Ureter (tissue), 1 donor: ENCODE measurements at places on chromosomes 2 and 18.

- DNase-seq, result no peak
Observed at GRCh38 chr2:86441392-86441881, 266 bp downstream of the KDM3A start.

DNA sequence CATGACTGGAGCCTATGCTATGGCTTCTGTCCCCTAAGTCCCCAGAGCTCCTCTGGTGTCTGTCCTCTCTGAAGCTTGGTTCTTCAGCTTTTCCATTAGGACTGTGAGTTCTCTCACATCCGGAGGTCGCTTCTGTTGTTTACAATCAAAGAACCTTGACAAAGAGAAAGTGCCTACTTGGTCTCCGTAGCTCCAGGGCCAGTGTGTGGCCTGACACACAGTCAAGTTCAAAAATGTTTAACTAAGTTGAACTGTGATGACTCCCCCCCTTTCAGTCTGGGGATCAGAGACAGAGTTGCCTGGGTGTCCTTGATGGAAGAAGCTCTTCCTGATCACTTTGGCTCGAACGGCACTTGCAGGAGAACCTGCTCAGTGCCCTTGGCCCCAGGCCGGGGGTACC is 26.3 kb upstream of the YWHAQ start:
- DNase-seq, result no peak

DNA sequence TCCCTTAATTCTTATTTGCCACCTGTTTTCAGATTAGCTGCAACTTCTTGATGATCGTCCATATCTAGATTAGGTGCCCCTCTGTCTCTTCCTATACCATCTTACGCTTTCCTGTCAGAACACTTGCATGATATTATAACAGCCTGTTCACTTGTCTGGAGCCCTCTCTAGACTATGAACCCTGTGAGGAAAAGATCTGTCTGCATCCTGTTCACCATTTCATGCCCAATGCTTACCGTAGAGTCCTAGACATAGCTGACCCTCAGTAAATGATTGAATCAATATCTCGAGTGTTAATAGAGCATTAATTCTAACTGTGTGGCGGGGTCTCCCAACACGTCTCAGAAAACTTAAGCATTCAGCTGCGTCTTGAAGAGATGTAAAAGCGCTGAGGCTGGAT is 31.8 kb upstream of the TMEM17 start:
- no peak for DNase-seq

DNA sequence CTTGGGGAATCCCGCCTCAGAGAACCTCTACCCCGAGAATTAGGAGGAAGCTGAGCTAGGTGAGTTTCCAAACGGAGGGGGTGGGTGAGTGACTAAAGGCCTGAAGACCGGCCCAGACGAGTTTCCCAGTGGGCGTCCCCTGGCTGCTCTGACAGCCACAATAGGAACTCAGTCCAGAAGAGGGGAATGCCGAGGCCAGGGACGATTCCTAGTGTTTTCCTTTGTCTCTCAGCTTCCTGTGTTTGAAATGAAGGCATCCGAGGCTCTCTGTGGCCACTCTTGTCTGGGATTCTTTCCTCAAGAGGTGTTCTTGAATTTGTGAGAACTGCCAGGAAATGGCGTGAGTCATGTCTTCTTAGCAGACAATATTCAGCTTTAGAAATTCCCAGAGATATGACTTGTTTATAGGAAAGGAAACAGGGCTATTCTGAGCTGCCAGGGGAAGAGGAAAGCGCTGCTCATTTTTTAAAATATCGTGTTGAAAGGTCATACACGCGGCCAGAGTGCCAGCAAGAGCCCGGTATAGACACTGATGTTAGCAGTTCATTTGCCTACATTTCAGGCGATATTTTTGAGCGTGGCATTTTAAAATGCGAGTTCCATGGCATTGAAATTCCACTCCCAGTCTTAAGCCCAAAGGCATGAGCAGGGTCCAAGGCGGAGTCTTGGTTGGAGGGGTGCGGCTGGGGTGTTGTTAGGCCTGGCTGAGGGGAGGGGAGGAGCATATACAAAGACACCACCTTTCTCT is 169.1 kb upstream of the KLF7 start:
- peak; percentile 64 for DNase-seq

DNA sequence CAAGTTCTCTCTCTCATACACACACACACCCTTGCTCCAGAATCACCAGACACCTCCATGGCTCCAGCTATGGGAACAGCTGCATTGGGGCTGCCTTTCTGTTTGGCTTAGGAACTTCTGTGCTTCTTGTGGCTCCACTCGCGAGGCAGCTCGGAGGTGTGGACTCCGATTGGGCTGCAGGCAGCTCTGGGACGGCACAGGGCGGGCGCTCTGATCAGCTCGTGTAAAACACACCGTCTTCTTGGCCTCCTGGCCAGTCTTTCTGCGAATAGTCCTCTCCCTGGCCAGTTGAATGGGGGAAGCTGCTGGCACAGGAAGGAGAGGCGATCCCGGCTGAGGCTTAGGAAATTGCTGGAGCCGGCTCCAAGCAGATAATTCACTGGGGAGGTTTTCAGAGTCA is 22.4 kb downstream of the FOSL2 start:
- DNase-seq, result no peak

DNA sequence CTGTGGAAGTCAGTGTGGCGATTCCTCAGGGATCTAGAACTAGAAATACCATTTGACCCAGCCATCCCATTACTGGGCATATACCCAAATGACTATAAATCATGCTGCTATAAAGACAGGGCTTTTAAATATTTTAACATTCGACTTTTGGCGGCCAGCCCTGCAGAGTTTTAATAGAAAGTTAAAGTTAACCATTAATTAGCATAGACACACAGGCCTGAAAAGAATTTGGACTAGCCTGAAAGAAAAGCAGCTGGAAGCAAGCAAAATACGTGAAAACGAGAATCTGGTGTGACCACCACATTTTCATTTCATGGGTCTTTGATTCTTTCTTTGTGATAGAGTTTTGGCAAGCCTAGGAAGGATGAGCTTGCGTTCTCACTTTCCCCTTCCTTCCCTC is 184.0 kb downstream of the SCG2 start:
- DNase-seq, result peak; percentile 45

DNA sequence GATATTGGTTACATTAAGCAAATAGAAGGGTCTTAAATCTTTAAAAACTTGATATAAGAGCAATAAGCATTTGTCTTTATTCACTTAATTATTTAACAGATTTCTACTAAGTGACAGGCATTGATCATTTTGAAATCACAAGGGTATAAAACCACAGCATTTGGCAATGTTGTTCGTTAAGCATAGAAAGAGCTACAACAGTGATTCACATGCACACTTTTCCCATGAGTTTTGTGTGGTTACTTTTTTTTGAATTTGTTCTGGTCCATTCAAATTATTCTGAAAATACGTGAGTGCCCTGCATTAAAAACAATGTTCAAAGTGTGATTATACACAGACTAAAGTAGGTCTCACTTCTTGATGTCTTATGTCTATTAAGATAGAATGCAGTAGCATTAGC is 52.2 kb downstream of the LYPD6B start:
- DNase-seq, result no peak

DNA sequence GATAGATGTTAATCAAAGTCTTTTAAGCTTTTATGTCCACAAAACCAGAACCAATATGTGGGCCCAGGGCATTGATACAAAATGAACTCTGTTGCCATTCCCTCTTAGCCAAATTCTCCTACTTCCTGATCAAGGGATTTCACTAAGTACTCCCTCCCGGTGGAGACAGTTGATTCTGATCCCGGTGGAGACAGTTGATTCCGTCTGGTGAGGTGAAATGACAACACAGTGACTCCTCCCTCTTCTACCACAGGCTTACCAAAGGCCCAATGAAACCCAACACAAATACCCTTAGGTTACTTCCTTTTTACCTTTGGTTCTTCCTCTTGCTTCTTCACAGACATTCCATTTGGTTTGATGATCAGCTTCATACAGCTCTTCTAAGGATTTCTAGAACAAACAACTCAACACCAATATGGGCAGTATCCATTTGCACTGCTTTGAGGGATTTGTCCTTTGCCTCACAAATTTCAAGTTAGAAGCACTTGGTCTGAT is 153.8 kb downstream of the IKZF2 start:
- no peak for DNase-seq

DNA sequence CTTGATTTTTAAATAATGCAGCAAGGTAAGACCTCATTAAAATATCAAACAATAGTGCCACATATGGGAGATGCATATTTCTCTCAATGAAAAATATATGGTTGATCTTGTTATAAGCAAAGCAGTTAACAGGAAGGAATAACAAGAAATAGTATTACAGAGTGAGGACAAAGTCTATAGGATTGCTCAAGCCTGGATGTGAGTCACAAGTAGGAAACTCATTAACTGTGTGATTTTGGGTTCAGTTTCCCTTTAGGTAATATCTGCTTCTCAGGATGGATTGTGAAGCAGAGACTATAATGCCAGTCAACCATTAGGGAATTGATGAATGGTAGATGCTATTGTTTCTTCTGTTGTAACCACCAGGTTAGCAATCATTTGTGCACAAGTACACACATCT is 42.9 kb upstream of the SPHKAP start:
- no peak for DNase-seq

DNA sequence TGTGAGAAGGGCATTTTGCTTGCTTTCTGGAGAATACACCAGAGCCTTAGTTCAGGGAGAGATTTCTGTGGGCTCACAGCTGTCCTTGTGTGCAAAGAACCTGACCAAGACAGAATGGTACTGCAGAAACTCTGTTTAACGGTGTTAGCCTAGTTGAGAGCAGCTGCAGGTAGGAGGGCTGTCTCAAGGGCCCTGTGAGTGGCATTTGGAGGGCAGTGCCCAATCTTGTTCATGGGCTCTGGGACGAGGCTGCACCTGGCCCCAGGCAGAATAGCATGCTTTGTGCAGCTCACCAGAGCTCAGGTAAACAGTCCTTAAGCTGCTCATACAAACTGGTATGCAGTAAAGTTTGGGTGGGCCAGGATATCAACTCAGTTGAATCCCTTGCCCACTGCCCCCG is 16.9 kb upstream of the RGPD4 start:
- DNase-seq, result no peak

- DNase-seq, result no peak
Observed at GRCh38 chr2:58923869-58924268, 682.7 kb upstream of the FANCL start.

DNA sequence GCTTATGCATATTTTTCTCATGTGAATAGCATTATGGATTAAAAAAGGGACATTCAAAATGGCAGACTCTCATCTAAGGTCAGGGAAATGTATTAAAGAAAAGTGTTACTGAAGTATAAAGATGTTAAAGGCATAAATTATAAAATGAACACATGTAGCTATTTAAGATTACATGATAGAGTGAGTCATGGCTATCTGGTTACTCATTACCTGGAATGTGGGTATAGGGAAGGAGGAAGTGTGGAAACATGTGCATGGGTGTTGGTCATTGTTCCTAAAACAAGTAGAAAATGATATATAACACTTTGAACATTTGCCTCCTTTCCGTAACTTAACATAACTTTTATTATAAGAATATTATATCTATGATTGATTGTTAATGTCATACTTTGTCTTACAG is 66.4 kb downstream of the MYO1B start:
- DNase-seq, result no peak

DNA sequence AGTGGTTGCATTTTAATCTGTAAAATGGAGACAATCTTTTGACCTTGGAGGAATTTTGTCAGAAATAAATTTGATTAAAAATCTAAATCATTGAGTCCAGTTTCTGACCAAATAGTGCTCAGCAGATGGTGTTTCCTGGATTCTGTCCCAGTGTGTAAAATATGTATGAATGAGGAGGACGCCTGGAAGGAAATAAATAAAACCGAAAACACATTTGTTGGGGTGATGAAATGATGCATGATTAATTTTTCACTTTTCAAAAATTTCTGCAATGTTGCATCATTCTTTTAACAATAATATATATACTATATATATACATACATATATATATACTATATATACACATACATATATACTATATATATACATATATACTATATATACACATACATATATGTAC is 261.1 kb upstream of the TRIB2 start:
- no peak for DNase-seq
